NCI-H1092 (cell line): ENCODE measurements at places on chromosomes 4 and X.

- DNase-seq = no peak
Measured at GRCh38 chr4:212438-213188, 88.3 kb downstream of the ZNF718 start.

DNA sequence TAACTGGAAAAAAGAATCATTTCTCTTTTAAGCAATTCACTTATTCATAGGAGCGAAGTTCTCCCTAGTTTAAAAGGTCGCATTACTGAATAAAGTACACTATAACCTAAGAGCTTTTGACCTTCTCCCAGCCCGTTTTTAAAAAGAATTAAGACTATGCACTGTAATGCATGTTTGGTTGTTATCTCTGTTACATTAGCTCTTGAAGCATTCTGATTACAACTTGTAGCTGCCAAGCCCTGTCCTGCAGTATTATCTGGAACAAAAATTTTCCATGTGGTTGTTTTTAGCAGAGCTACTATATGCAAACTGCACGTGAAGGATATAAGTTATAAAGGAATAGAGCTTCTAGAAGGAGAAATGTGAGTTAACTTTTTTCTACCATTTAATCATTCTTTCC is 8.1 kb downstream of the GAB1 start:
- no peak for DNase-seq

GRCh38 chr4:101306225-101306624 is 41.1 kb downstream of the PPP3CA start:
- no peak for DNase-seq

DNA sequence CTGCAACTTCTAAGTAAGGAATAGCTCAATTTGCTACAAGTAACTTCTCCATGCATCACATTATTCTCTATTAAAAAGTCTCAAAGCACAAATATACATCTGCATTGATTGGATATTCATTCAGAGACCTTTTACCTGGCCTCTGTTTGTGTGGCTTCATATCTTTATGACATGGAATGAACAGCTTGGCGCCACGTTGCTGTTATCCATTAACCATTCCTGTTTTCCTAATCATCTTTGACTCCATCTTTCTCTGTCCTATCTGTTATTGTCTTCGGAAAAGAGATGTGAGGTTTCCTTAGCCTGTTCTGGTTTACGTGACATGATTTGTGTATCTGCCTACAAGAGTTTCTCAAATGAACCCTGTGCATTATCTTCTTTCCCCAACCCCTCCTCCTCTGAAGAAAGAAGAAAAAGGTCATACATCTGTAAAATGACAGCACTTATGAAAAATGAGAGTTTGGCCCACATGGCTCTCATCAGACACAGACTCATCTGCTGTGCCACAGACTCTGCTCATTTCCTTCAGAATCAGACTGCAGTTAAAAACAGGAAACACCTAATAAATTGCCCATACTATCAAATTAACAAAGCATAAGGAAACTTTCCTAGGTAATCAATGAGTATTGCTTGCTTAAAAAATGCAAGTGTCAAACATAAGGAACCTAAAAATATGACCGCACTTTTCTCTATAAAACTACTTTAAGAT is 347.6 kb upstream of the FAM241A start:
- DNase-seq = no peak

DNA sequence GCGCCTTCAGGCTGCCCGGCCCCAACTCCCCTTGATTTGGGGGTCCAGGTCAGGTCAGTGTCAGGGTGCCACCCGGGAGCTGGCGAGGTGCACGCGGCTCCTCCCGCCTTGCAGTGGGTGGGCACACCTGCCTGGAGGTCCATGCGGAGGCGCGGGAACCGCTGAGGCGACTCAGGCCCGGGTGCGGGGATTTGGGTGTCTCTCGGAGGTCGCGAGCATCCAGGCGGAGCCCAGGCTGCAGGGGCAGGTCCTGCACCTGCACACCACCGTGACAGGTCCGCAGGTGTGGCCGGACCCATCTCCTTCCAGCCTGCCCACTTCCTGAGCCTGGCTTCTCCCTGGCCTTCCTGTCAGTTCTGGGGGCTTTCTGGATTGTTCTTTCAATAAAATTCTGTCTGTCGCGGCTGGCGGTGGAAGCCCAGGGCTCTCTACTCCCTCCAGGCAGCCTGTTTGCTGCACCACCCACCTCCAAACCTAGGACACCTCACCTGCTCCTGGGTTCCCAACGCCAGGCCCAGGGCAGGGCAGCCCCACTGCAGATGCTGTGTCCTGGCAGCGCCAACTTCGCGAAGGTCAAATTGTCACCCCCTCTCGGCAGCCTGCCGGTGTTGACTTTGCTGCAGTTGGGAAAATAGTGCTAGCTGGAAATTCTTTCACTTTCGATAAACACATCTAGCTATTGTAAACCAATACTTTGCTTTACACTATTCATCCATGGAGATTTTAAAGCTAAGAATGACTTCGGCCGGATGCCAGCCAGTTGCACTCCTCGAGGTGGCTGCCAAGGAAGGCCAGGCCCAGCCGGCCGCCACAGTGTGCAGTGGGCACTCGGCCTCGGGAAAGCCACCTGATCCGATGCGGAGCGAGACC is 35.9 kb downstream of the FGFRL1 start:
- DNase-seq = no peak

DNA sequence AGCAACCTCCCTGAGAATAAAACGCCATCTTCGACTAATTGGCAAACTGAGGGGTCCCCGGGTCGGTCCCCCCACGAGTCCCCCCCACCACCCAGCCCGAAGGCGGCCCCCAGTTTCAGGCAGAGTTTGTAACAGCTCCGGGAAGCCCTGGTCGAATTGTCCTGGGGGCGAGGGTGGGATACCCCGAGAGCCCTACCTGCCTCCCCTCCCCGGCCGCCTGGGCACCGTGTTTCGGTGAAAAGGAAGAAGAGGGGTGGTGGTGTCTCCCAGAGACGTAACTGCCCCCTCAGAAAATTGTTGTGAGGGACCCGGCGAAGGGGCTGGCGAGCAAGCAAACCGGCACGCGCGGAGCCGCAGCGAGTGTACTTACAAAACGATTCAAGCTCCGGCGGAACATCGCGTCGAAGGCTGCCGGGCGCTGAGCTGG is 1.2 kb downstream of the ATP11C start:
- no peak for DNase-seq

DNA sequence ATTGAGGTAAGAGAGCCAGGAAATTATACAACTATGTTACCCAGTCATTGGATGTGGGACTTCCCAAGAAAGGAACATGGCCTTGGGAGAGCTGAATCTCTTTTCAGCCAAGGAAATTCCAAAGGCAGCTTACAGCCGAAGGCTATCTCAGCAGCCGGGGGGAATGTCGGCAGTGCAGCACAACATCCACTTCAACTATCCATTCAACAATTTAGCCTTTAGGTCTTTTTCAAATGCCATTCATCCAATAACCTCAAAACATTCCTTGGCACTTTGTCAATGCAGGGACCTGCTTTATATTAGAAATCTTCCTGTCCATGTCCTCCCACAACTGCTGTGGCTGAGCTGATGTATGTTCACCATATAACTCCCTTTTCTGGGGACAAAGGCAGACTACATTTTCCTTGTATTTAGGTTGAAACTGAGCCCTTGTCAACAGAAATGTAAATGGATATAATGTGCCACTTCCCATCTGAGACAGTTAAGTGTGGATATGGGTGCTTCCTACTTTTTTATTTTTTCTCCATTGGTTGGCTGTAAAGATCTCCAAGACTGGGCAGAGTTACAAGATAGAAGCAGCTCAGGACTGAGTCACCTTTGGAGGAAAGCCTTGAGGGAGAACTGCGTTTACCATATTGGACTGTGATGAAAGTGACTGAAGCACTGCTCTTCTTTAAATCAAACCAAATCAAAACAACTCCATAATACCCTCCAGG is 94.8 kb downstream of the GPRIN3 start:
- no peak for DNase-seq

GRCh38 chr4:17112292-17112659 is 213.8 kb upstream of the LDB2 start:
- no peak for DNase-seq

- DNase-seq = no peak
Measured at GRCh38 chr4:114674080-114674479, 75.5 kb downstream of the UGT8 start.

GRCh38 chr4:152385551-152385950 is 150.3 kb downstream of the FBXW7 start:
- no peak for DNase-seq

DNA sequence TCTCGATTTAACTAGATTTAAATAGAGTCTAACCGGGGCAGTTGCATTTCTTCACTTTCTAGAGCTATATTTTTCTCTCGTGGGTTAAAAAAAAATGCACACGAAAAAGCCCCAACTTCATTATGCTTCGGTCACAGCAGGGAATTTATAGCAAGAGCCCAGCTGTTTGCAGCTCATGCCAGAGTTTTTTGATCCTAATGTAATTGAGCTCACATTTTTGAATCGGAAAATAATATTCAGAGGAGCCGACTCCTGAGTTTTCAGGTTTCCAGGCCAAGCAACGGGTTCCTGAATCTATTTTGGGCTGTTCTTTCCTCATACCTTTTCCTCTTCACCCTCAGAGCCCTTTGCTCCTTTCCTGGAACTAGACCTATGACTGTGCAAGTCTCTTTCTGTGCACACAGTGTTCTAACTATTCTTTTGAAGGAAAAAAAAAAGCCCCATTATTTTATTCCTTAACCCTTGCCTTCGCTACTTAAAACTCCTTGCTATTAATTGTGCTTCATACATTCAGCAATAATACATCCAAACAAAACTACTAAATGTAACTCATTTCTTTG is 27.5 kb upstream of the ESX1 start:
- no peak for DNase-seq
